ENCODE measurements at places on chromosomes 5 and 9.

GRCh38 chr5:78515670-78516069, 132.9 kb downstream of the LHFPL2 start:
- no peak for DNase-seq

- no peak for DNase-seq
Observed at GRCh38 chr9:93592008-93592642, 15.7 kb downstream of the PHF2 start.

- DNase-seq = no peak
Observed at GRCh38 chr9:811106-811531, 30.4 kb upstream of the DMRT1 start.

GRCh38 chr9:34047864-34048726, 592 bp downstream of the UBAP2 start:
- no peak for DNase-seq

DNA sequence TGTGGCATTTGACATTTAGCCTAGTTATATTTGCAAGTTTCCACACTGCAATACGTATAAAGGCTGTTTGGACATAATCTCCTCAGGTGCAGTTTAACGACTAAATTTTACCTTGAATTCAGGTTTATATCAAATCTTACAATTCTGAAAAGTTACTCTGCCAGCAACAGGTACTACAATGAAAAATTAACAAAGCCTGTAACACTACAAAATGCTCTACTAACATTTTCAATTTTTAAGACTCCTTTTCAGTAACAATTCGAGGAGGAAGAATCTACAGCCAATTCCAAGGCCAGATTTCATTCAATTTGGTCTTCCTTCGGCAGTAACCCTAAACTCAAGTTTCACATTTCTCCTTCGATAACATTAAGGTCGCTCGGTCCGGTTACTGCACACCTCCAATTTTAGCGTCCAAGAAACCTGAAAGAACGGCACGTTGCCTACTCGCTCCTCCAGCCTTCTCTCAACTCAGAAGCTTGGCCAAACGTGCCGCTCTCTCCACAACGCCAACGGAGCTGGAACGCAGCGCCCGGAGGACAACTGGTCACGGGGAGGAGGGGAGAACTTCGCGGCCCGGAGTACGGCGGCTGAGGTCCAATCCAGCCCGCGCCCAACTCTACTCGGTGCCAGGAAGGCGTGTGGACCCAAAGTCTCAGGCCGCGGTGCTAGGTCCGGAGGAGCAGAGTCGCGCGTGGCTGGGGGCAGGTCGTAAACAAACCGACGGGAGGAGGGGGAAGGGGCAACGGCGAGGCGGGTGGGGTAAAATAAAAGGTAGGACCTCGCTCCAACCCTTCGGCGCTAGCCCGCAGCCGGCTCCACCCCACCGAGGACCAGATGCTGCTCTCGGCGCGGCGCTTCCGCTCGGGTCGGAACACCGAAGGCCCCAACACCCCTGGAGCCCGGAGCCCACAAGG, 681 bp downstream of the FNIP1 start:
- no peak for DNase-seq

DNA sequence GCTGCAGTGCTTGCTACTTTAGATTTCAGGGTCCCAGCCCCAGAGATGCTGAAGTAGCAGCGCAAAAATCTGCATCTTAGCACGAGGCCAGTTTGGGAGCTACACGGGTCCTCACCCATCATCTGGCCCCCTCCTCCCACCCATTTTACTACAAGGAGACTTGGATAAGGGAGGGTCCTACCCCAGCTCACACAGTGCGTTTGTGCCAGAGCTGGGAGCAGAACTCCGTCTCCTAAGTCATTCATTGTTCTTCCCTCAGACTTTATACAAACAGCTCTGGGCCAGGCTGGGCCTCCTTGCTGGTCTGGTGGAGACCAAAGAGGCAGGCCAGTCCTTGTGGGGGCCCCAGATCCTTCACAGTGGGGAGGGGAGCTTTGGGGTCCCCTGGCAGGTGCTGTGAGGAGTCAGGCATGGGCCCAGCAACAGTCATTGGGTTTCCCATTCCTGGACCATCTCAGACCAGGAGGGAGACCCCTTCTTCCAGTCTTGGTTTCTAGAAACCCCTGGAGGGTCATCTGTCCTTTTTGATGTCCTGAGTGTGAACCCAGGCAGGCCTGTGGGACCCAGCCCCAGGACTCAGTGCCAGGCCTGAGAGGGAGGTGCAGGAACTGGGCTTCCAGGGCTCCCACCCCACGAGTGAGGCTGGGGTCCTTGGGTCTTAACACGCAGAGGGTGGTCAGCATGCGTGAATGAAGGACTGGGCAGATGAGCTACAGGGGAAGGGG, 2.3 kb upstream of the IL17B start:
- DNase-seq = no peak

DNA sequence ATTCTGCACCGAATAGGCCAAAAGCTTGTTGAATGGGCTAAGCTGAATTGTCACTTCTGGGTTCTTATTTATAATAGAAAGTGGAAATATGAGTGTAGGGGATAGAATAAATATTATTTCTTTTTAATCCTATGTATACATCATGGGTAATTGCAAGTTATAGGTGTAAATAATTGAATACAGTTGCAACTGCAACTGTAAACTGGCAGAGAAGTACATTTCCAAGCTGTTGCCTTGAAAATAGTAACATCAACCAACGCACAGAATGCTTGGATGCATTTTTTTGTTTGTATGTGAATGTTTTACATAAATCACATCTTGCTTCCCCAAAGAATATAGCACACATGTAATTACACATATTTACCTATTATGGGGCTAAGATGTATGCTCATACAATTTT, 234.1 kb downstream of the NNT start:
- DNase-seq = no peak

GRCh38 chr5:113217619-113218184, 217.1 kb downstream of the TSSK1B start:
- DNase-seq = no peak

DNA sequence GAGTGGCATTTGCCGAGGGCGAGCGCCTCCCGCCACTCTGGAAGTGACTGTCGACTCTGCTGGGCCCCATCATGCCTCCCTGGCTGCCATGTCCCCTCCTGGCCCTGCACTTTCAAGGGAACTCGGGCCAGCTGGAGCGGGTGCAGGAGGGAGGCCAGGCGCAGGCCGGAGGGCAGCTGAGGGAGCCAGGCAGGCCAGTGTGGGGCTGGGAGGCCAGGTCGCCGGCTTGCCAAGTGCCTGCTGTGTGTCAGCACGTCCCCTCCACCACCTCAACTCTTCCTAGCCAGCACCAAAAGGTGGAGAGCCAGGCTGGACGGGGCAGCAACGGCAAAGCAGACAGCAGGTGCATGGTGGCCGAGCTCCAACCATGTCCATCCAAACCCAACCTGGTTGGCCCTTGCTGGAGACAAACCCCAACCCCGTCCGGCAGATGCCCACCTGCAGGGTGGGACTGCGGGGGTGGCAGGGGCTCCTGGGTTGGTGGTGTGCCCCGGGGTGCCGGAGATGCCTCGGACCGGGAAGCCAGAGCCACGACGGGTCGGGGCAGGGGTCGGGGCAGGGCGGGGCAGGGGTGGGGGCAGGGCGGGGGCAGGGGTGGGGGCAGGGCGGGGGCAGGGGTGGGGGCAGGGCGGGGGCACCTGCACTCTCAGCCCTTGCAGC, 36.5 kb upstream of the EGFL7 start:
- no peak for DNase-seq

DNA sequence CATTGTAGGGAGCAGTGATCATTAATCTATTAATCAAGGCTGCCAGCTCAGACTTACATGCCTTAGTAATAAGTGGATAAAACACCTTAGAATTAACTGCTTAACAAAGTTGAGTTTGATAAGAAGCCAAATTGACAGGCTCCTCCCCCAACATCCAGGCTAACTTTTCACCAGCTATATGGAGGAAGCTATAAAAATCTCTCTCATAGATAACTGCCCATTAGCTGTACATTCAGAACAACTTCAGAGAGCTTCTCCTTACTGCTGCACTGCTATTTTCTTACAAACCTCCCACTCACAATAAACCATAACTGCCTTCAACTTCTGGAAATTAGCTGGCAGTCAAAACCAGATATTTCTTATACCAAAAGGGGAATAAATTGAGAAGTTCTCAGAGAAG, 364.1 kb downstream of the PRELID2 start:
- DNase-seq = no peak

GRCh38 chr9:128705051-128705965, 3.0 kb downstream of the PKN3 start:
- no peak for DNase-seq

DNA sequence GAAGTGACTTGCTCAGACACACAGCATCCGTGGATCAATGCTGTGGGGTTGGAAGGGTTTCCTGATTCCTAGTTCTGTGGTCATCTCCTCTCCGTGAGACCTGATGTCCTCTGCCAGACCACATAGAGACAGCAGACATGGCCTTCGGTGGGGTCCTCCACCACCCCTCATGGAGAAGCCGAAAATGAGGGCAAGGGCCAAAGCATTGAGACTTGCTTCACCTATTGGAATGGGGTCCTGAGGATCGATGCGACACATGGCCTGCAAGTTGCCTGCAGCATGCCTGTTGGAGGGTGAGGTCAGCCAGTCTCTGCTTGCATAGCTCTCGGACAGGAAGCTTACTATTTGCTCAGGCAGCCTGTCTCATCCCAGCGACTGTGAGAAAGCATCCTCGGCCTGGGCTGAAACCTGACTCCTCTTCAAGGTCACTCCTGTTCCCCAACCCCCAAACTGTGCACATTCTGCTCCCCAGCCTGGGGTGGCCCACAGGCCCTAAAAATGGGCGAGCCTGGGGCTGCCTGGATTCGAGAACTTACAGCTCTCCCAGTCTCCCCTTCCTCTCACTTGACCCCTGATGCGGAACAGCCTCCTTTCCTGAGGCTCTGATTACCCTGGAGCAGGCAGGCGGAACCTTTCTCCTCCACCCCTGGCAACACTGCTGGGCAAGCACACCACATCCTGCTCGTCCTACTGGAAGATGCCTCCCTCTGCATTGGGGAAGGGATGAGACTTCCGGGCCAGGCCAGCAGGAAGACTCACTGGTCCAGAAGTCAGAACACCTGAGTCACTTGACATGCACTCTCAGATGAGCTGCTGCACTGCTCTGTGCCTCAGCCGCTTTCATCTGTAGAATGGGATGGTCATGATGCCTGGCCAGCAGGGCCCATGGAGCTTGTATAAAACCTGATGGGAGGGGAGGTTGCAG, 186.9 kb downstream of the RGS3 start:
- no peak for DNase-seq

DNA sequence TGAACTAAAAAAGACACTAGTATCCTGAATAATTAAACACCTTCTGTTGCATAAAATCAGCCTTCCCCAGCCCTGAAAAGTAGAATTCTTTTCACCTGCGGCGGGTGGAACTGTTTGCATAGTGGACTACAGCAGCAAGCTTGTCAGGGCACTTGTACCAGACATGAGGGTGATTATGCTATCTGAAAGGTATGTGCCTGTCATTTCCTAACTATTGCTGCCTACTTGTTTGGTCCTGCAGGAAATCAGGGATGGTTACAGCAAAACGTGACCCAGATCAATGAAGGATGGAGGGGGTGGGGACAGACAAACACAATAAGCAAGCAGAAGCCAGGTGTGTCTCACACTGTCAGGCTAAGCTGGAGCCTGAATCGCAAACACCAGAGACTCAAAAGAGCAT, 385.6 kb downstream of the MLLT3 start:
- no peak for DNase-seq

DNA sequence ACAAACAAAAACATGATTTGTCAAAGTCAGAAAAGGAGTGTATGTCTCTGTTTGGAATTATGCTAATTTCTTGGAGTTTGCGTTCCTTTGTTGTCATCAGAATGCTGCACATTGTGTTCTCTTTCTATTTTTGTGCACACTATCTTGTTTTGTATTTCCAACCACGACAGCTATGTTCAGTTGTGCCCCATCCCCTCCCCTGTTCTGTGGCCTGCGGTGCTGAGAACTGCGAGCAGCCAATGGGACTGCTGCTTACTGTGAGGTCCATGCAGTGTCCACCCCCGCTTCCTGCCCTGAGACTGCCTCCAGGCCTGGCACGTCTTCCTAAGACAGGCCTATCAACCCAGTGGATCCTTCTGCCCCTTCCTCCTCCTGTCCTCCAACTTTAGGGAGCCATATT, 76.8 kb downstream of the PALM2AKAP2 start:
- no peak for DNase-seq

- DNase-seq = no peak
Observed at GRCh38 chr5:1666221-1666620, 133.4 kb downstream of the MRPL36 start.

- no peak for DNase-seq
Observed at GRCh38 chr5:11734369-11734768, 169.9 kb downstream of the CTNND2 start.

- DNase-seq = no peak
Observed at GRCh38 chr5:16884595-16884994, 51.5 kb downstream of the MYO10 start.

DNA sequence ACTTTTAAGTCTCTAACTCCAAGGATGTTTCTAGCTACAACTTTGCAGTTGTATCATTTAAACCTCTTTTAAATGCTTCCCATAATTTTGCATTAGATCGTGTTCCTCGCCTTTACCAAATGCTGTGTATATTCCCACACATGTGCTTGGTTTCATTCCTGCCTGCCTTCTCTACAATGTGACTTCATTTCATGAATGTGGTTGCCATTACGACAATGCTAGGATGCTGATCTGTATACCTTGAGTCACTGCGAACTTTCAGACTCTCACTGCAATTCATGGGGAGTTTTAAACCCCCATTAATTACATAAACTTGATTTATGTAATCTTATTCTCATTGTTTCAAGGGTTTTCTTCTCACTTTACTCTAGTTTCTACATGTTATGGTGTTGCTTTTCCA, 50.3 kb downstream of the UBE2QL1 start:
- no peak for DNase-seq

DNA sequence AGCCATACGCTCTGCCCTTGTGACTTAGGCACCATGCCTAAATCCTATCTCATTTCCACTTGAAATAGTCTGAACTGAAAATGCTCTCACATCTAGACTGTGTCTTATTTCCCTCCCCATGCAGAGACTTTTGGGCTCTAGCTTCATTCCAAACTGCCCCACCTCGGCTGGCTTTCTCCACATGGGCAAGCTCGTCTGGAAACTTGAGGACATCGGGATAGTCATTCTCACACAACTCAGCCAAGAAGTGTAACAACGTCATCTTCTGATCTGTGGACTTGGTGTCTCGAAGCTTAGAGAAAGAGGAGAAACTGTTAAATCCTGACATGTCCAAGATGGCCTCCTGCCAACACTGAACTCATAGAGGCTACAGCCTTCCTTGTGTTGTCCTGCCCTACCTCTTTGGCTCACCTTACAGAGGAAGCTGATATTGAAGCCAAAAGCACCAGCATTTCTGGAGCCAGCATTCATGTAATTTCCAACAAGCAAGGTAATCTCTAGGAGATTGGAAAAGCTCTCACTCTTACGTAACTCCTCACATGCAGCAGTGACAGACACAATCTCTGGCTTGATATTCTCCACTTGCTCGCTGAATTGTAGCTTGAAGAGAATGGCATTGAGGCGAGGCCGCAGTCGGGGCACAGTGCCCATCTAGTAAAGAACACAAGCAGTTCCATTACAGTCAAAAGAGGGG, 39.6 kb downstream of the PCDHGC5 start:
- DNase-seq = no peak

GRCh38 chr9:90097237-90097636, 492.4 kb downstream of the GADD45G start:
- DNase-seq = no peak

GRCh38 chr9:928363-929042, 48.0 kb upstream of the DMRT3 start:
- no peak for DNase-seq

GRCh38 chr5:350355-350754, 28.8 kb downstream of the AHRR start:
- no peak for DNase-seq
